ENCODE measurements at places on chromosomes 5 and 9.

DNA sequence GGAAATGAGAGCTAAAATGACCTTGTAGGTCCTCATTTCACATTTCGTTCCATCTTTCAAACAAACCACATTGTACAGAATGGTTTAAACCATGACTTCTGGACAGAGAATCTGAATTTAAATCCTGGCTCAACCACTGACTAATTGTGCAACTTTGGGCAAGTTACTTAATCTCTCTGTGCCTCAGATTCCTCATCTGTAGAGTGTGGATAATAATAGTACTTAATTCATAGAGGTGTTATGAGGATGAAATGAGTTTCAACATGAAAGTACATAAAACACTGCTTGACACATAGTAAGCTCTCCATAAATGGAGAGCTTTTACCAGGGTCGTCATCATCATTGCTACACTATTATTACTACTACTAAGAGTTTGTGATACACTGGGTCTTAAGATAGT is 46.3 kb upstream of the FOXE1 start:
- no peak for DNase-seq

DNA sequence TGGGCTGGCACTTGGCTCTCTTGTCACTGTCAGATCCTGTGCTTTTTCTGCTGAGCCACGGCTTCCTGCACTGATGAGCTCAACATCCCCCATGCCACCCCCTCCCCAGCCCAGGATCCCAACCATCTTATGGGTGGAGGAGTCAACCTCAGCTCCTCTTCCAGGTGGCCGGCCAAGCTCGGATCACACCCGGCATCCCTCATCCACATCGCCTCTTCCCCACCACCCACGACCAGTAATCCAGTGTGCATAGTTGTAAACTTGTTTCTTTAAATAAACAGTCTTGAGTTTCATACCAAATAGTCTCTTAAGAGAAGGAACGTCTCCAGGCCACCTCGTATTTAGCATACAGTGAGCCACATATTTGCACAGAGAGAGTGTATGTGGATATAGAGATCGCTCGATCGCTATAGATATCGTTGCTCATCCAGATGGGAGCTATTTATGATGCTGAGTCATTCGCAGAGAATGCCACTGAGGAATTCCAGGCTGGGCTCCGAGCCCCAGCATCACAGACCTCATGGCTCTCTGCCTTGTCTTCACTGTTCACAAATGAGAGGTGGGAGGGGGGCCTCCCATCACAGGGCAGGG is 61.8 kb upstream of the CPLX2 start:
- no peak for DNase-seq

DNA sequence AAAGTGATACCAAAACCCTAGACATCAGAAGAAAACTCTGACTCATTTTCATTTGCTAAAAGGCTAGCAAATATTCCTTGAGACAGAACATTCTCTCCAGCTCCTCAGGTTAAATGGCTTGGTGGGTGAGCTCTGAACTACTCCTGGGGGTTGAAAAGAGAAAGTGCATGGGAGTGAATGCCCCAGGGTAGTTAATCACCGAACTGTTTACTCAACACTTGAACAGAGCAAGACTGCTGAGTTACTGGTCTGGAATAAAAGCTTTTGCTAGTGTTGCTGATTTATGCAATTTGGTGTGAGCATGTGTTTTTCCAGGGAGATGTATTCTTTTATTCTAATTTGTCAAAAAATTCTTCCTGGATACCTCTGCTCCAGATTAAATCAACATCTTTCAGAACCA is 88.3 kb upstream of the PRDM9 start:
- DNase-seq = no peak

DNA sequence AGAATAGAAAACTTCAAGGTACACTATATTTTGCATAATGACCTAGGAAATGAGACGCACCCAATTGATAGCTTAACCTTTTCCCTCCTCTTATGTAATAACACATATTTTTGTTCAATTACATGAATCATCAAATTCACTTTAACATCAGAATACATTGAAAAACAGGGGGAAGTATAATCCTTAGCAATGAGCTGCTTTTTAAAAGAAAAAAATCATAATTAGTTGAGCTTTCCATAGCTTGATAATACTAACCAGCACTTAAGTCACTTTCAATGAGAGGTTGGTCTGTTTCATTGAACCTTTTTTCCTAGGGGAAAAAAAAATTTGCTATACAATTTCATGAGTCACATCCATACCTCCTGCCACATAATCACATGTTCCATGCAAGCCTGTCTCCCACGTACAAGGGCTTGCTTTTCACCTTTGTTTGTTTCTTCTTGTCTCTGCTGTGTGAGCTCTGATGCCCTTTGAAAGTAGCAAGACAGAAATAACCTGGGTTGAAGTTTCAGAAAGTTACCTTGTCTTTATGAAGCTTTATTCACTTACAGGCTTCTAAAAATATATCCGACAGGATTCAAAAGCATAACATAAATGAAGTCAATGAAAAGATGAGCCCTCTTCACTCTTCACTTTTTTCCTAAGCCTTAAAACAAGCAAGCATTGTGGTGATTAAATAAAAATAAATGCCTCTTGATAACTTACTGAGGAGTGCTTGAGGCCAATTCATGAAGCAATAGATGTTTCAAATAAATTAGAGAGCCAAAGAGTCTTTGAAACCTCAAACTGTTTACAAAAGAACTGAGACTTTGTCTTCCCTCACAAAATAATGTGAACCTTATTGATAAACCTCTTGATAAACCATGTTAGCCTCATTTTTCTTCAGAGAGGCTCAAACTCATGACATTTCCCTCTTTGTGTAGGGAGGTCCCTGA is 108.5 kb downstream of the FEM1C start:
- DNase-seq = no peak

DNA sequence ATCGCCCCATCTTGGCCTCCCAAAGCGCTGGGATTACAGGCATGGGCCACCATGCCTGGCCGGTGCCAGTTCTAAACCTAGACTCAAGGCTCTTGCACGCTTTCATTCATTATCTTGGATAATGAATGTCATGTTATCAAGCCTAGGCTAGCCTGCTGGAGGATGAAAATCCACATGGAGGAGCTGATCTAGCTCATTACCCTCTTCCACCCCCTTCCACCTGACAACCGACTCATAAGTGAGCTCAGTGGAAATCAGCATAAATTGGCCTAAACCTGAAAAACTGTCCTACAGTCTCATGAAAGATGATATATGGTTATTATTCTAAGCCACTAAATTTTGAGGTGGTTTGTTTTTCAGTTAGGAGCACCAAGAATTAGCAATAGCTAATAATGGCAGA is 3.6 kb upstream of the TGFBR1 start:
- DNase-seq = no peak

DNA sequence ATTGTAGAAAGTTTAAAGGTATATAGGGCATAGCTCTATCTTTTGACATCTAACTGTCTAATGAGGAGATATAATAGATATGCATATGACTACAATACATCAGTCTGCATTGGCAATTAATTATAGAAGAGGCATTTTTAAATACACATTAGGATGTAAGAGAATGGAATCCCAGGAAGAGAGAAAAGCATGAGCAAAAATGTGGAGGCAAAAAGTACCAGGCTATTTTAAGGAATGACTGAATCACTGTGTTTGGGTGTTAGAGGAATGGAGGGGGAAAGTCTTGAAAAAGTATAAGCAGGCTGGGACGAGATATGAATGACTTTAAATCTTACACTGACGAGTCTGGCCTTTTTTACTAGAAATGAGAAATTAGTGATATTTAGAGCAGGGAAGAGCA is 138.4 kb upstream of the ZNF462 start:
- DNase-seq = no peak

- DNase-seq = no peak
Measured at GRCh38 chr9:4486176-4486575, 4.1 kb upstream of the SLC1A1 start.

DNA sequence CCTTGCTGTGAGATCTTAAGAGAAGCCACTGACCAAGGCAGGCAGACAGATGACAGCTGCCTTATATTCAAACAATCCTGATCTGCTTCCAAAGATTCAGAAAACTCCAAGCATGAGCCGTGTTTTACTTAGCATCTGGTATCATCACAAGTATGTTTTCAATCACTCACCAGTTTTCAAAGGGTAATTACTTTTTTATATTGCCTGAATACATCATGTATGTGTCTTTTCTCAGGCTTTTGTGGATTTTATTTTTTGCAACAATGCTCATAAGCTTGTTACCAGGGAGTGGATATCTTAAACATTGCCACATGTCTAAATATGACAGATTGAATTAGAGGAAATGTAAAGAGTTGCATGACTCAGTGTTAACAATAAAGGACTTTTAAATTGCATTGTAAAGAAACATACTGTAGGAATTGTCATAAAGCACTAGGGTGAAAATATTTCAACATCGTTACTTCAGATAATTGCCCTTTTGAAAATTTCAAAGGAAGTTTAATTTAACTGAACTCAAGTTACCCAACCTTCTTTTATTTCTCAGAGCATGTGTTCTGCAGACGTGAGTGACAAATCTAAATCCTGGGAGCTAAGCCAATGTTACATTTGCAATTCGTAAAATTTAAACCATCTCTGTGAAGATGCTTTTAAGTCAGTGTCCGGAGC is 326.1 kb downstream of the PLK2 start:
- DNase-seq = no peak

DNA sequence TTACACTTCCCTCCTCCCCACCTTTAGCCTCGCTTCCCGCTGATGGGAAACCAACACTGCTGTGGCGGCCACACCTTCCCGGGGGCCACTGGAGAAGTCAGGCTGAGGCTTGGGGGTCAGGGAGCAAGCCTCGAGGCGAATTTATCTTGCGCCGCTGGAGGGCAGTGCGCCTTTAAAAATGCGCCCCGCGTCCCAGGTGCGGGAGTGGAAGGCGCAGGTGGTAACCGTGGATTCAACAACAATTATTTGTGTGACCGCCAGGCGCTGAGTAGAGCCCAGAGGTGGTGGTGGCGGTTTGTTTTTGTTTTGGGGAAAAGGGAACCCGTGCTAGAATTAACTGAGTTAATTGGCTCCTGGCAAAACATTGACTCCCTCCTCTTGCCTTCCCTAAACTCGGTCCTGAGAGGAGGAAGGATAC is 1.1 kb downstream of the CFAP77 start:
- no peak for DNase-seq

DNA sequence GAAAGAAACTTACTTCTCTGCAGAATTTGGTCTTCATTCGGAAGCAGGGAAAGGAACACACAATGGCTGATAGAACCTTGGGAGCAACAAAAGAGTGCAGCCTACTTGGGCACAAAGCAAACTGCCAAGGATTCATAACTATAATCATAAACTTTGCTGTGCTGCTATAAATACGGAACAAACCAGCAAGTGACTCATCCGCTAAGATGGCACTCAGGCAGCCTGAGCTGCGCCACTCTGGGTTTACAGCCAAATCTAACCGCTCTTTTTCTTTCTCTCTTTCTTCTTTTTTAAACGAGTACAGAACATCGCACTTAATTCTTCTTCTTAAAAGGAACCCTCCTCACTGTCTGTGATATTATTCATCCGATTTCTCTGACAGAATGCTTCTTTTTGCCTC is 81.1 kb downstream of the PTPN3 start:
- no peak for DNase-seq

- no peak for DNase-seq
Measured at GRCh38 chr9:91162311-91162710, 199.4 kb downstream of the AUH start.

DNA sequence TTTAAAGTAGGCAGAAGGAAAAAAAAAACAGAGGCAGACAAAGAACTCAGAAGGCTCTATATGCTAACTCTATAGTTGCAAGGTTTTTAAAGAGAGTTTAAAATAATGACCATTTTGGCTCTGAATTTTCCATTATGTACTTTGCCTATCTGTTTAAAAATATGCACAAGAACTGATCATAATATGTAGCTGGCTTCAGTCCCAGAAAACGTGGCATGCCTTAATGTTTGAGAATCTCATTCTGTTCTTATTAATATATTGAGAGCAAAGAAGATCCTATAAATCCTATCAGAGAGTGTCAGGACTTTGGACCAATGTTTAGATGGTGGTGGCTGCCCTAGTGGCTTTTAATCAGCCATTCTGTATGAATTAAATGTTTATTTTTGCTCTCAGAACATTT is 121.5 kb downstream of the JMY start:
- no peak for DNase-seq

- DNase-seq = no peak
Measured at GRCh38 chr9:124786881-124787573, 10.1 kb downstream of the OLFML2A start.

DNA sequence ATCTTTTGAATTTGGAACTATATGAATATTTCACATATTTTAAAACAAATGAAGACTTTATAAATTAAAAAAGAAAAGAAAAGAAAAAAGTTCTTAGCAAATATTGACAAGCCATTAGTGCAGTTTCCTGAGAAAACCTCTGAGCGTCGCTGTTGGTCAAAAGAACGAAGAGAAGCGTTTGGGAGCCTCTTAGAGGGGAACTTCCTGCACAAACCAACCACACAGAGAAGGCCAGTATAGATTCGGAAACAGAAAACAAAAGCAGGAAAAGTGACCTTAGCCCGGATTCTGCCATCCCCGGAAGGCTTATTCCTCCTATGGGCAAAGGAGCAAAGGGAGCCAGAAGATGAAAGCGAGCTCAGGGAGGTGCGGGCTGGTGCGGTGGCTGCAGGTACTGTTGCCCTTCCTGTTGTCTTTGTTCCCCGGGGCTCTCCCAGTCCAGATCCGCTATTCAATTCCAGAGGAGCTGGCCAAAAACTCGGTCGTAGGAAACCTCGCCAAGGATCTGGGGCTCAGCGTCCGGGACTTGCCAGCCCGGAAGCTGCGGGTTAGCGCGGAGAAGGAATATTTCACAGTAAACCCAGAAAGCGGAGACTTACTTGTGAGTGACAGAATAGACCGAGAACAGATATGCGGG is at the start of gene PCDHGB2:
Gene PCDHGB2 (plus strand): TSS at position 205 of the 637 bp plus-strand sequence. CDS start 142 bp downstream, at position 347.
- DNase-seq = no peak

GRCh38 chr5:13957032-13957645 is 12.7 kb upstream of the DNAH5 start:
- DNase-seq = no peak

- no peak for DNase-seq
Measured at GRCh38 chr9:38668791-38669466, 48.5 kb upstream of the ANKRD18A start.

DNA sequence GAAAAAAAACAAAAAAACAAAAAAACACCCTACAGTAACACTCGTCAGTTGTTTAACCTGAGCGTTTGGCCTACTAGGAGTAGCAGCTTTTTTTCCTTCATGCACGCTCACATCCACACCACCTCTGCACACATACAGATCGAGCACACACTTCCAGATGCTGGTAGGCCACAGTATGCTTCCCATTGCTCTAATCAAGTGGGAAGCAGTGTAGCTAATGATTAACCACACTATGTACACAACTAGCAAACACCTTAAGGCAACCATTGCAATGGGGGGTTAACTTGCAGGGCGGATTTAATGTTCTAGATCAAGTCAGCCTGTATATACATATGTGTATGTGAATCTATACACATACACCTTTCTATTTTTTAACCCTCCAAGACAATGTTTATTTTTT is 65.5 kb upstream of the GLRX start:
- no peak for DNase-seq

DNA sequence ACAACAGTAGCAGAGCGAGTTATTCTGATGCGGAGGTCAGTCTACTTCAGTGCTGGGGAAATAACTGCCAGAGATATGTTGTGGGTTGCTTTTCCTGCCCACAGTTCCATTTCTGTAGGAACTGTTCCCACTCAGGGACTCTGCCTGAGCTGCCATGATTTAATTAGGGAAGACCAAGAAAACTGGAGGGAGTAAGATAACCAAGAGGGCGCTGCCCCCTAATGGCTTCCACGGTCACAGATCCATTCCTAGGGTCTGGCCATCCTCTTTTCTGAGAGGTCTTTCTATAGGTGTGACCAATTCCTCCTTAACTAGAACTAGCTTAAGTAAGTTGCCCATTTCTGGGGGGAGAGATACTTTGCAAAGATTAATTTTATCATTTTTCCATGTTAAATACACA is 125.9 kb downstream of the APBA1 start:
- no peak for DNase-seq

Measured in C1 segment of cervical spinal cord (tissue), 14 donors.